Caki2 (cell line): ENCODE measurements at places on chromosomes 1 and 21.

DNA sequence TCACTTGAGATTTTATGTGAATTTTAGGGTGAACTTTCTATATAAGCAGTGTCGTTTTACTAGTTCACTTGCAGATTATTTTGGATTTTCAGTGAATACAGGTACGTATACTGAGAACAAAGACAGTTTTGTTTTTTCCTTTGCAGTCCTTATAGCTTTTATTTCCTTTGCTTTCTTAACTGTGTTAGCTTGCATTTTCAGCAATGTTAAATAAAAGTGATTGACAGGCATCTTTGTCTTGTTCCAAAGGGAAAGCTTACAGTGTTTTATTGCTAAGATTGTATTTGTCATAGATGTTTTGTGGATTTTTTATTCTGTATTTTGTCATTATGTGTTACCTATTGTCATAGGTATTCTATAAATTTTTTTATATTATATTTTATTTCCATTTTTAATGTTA lies 53.3 kb upstream of the FASLG start:
- no peak for DNase-seq

- peak; percentile 70 for DNase-seq
These were observed 37.1 kb upstream of the KANK4 start for GRCh38 chr1:62356257-62356835.

DNA sequence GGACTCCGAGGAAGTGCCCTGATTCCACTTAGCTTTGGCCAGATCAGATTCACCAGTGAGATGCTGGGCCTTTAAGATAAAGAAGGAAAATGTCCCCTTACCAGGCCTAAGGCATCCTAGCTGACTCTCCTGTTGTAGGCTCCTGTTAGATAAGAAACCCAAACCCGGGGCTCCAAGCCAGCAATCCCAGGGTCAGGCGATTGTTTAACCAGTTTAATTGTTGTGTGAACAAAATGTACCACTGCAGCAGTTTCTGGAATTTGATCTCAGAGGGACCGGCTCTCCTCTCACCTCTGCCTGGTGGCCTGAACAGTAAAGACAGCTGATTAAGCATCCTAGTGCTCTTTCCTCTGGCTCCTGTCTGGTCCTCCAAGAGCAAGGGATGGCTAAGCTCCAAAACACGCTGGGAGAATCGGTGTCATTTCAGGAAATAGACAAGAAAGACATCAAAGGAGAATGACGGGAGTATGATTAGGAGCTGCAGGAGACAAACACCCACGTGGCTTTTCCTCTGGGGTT lies 9.3 kb upstream of the KLHDC8A start:
- no peak for DNase-seq

DNA sequence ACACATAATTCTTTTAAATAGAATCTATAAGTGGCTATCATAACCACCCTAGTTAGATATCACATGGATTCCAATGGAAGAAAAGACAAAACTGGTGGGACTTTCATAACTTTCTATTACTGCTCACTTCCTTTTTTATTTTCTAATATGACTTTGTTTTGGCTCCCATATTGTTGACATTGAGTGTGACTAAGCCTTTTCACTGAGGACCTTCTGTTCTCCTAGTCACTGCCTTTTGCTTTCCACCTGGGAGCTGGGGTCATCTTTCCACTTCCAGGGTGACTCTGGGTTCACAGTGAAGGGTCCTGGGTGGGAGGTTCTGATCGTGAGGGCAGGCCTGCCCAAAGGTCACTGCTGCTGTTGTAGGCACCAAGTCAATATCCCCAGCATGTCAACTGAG lies 275.8 kb downstream of the TGFB2 start:
- peak; percentile 12 for DNase-seq

GRCh38 chr1:39214714-39214997 lies 10.2 kb downstream of the MACF1 start:
- no peak for DNase-seq

GRCh38 chr1:175466556-175466955 lies 274.0 kb upstream of the KIAA0040 start:
- DNase-seq = no peak

DNA sequence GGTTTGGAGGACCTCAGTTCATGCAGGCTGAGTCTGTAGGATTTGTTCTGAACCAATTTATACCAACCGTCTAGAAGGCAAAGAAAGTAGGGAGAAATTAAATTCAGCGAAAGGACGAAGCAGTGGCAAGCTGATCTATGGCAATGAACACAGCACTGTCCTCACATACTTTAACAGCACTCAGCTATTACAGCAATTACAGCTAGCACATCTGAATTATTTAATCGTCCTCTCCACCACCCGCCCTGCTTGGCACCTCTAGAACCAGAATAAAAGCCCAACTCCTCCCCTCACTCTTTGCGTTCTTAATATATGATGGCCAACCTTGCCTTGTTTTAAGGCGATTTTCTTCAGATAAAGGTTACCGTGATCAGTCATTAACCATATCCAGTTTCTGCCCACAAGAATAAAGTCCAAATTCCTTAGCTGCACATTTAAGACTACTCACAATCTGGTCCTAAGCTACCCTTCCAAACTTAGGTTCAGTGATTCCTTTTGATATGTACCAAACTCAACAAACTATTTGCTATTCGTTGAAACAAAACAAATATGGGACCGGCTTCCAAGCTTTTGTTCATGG lies 169.4 kb upstream of the ESRRG start:
- DNase-seq = no peak

- DNase-seq = no peak
These were observed 15.1 kb downstream of the PTPRU start for GRCh38 chr1:29251164-29252124.

DNA sequence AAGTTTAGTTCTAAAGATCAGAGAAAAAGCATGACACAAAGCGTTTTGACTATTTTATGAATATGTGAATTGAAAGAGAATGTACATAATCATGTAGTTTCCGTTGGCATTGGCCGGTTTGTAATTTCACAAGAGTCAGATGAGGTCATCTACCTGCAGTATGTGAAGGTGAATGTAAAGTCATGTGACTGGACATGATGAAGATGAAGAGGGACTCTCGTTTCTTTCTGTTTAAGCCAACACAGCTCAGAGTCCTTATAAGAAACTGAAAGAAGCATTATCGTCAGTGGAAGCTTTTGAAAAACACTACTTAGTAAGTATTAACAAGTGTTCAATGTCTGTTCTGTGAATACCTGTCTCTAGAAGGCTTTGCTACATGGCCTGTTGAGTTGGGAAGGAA lies 30.9 kb upstream of the PWP2 start:
- DNase-seq = no peak

- no peak for DNase-seq
These were observed 10.1 kb upstream of the C1orf174 start for GRCh38 chr1:3910049-3910731.

DNA sequence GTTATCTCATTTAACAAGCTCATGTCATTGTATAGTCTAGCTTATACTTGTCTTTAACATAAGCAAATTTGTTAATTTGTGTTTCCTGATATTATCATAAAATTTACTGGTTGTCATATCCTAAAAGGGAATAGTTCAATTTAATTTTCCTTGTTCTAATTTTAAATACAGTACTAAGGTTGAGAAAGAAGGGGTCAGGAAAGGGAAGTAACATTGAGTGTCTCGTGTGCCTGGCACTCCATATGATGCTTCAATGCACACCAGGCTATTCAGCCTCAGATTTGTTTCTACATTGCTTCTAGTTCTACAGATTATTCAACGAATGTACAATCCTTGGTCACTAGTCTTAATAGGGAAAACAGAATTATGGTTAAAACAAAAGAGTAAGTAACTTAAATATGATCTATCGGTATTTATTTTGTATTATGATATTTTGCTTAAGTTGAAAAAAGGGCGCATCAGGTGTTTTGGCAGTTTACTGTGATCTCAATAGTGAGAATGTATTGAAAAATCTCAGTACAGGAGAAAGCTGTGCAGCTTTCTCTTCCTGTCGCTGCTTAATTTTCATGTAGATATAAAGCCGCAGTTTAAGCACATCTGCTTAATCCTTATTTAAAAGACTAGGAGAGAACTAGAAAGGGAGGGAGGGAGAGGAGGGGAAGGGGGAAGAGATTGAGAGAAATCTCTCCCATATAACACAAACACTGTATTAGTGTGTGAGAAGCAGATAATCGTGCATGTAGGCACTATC lies 13.0 kb downstream of the PTPRC start:
- DNase-seq = no peak

DNA sequence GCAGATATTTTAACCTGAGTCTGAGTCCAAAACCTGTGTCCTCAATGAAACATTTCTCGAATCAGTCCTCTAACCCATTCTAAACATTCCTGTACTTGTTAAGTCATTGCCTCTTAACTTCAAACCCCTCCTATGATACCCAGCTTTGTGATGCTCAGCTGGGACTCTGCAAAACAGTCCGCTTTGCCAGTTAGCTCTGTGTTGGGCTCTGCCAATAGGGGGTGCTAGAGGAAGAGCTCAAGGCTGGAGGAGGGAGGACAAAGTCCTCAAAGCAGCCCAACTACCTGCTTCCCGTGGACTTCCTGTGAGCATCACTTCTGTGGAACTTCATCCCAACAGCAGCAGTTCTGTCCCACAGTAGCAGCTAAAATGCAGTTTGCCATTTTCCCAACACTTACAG lies 38.1 kb upstream of the SYT14 start:
- DNase-seq = no peak

- DNase-seq = no peak
These were observed 31.9 kb upstream of the SLC19A1 start for GRCh38 chr21:45574081-45574501.

DNA sequence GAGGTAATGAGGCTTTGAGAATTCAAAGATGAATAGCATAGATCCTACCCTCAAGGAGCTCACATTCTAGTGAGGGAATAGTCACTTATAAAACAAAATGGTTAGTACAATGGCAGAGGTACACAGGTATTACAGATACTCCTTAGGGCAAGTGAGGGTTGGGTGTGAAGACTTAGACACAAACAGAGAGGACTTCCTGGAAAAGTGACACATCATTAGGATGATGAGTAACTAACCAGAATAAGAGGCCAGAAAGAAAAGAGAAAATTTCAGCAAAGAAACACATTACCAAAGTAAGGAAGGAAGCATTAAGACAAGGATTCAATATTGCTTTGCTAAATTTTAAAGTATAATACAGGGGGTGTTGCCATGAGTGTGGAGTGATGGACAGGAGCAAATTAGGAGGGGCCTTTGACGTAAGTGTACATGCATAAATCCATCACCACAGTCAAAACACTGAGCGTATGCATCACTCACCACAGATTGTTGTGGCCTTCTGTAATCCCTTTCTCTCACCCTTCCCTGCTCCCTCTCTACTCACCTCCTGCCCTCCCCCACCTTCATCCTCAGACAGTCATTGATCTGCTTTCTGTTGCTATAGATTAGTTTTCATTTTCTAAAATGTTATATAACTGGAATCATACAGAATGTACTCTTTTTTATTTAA lies 7.9 kb downstream of the CD53 start:
- DNase-seq = no peak

DNA sequence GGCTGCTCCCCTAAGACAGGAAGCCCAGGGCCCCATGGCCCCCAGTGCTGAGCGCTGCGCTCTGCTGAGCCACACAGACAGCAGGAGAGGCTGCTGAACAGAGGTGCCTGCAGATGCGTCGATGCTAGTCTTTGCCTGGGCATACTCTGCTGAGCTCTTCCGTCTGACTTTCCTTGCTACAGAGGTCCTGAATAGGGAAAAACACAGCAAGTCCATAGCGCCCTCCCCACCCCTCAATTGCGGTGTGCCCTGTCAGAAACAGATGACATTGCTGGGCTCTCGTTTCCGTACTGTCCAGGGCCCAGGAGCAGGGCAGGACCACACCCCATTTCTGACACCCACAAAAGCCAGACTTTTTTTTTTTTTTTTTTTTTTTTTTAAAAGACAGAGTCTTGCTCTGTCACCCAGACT lies 252.5 kb downstream of the SDCCAG8 start:
- DNase-seq = no peak

DNA sequence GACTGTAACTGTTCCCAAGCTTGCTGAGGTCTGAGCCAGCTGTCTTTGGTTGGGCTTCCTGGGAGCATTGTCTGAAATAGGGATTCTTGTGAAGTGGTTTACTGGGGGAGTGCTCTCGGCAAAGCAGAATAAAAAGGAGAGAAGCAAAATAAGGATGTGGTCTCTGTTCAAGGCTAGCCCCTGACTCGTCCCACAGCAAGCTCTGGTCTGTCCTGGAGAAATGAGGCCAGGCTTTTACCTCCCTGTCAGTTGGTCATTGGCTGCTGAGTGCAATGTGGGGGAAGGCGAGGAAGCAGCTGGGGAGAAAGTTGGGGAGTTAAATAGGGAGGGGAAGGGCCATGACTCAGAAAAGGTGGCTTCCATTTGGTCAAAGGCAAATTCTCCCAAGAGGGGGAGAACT lies 303.9 kb upstream of the DUSP10 start:
- no peak for DNase-seq

- DNase-seq = no peak
These were observed 40.0 kb downstream of the FCRL5 start for GRCh38 chr1:157512036-157512969.

DNA sequence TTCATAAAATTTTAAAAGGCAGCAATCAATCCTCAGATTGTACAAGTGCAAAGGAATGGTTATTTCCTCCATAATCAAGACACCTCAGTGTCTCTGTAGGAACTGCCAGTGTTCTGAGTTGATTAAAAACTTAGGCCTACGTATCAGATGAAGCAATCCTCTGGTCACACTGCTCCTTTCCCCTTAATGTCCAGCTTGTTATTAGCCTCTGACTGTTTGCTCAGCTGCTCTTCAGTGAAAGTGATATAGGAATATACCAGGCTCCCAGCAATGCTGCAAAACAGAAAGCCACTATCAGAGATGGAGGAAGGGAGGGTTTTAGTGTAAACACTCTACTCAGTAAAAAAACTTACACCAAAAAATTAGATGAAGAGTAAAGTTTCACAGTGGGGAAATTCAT lies 49.8 kb downstream of the SLC35D1 start:
- no peak for DNase-seq
